ENCODE measurements at places on chromosomes 16 and 17. TPM values are rescaled to one million over a fixed set of nuclear protein-coding genes. Genes with fewer than 3 reads are reported as not detected.

NXPH3 gene
- 1.4 TPM for total RNA-seq

- DNase-seq: peak; percentile 83
Measured at GRCh38 chr16:48609652-48610029, 339 bp downstream of the N4BP1 start.

DNA sequence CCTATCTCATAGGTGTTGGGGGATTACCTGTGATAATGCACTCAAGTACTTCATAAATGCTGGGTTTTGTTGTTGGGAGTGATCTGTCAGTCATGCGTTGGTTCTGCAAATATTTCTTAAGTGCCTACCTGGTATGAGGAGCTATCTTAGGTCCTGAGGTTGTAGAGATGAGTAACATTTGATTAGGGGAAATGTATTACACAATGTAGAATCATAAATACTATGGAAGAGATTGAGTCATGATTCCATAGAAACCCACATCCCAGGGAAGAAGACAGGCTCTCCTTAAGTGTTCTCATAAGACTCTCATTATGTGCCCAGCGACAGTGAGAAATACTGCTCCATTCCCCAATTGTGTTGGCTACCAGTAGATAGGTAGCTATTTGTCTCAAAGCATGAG, 240.1 kb downstream of the FTO start:
- DNase-seq: peak; percentile 21

GRCh38 chr17:76104140-76104895, 731 bp upstream of the EXOC7 start:
- no peak for DNase-seq

GRCh38 chr17:80544655-80545498, at the start of gene RPTOR:
TSS of gene RPTOR (plus strand) at chr17:80544838. CDS start at chr17:80545630, 792 bp downstream.
- DNase-seq: peak; percentile 93

GRCh38 chr16:31451201-31451600, 8.1 kb upstream of the ARMC5 start:
- DNase-seq: no peak

GRCh38 chr17:33205552-33205951, 87.5 kb downstream of the ASIC2 start:
- no peak for DNase-seq
